Activated T-cell treated with anti-CD3 and anti-CD28 coated beads for 48 hours (primary cell): ENCODE measurements at places on chromosomes 11 and 22.
A peak's percentile ranks its signal among the peaks of the same experiment; 100 is the strongest.

DNA sequence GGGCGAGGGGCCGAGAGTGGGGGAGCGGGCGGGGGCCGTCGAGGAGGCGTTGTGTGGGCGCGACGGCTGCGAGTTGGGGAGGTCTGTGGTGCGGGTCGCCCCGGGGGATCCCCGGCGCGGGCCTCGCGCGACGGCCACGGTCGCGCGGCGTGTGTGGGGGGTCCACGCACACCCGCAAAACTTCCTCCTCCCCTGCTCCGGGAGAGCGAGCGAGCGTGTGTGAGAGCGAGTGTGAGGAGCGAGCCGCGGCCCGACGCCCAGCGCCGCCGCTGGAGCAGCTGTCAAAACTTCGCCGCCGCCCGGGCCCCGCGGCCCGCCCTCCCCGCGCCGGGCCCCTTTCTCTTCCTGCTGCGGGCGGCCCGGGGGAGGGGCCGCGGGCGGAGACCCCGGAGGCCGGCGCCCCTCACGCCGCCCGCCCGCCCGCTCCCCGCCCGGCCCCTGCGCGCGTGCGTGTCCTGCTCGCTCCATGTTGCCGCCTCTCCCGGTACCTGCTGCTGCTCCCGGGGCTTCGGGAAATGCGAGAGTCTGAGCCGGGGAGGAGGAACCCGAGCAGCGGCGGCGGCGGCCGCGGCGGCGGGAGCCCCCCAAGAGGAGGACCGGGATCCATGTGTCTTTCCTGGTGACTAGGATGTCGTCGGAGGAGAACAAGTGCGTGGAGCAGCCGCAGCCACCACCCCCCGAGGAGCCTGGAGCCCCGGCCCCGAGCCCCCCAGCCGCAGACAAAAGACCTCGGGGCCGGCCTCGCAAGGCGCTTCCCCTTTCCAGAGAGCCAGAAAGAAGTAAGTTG is 9.0 kb upstream of the CCT8L2 start:
- DNase-seq = peak; percentile 3

- DNase-seq = no peak
These were observed 124.9 kb downstream of the FCHSD2 start for GRCh38 chr11:73017024-73017751.

DNA sequence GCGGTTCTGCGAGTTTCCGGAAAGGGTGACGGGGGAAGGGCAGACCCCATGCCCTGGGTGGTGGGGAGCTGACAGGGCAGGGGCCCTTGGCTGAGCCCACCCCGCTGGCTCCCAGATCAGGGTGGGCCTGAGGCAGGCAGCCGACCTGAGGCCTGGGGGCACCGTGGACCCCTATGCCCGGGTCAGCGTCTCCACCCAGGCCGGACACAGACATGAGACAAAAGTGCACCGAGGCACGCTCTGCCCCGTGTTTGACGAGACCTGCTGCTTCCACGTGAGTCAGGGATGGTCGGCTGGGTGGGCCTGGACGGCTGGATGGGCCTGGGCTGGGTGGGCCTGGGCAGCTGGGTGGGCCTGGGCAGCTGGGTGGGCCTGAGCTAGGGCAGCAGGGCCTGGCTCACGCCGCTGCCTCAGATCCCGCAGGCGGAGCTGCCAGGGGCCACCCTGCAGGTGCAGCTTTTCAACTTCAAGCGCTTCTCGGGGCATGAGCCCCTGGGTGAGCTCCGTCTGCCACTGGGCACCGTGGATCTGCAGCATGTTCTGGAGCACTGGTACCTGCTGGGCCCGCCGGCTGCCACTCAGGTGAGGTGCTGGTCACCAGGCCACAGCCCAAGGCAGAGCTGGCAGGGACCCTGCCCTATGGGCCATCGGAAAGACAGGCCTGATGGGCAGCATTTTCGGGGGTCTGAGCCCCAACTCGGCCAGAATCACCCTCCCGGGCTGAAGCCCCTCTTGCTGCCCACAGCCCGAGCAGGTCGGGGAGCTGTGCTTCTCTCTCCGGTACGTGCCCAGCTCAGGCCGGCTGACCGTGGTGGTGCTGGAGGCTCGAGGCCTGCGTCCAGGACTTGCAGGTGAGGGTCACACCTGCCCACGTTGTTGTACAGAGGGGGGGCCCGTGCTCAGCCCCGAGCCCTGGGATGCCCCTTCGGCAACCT is 1.5 kb downstream of the SYT8 start:
- DNase-seq = no peak

DNA sequence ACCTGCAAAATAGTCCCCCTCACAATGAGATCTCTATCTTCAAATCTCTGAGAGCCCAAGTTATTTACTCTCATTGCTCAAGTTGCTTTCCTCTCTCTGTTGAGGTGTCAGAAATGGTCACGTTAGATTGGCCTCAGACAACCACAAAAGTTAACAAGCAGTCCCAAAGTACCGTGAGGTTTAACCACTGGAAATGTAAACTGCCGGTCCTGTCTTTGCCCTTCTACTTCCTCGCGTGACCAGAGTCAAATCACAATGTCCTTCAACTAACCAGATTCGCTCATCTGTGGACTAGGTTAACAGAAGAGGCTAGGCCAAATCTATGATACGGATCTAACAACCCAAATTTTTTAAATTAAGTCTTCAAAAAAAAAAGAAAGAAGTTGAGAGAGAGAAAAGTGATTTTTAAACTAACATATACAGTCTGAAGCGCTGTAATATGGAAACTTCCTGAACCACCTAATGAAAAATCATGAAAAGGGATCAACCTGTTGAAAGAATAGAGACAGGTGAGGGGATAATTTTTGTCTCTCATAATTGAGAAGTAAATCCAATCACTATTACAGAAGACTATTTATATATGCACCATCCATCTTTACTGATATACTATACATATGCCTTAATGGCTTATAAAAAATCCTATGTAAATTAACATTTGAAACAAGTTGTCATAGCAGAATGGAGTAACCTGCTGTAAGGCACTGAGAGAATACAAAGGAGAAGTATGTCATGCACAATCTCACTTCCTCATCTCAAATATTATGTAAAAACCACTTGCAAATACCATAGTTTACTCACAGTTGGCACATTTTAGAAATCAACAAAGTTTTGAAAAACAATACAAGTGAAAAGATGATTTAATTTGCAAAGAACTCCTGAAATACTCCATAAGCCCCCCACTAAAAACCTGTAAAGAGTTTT is 3.3 kb upstream of the JAML start:
- DNase-seq = no peak

DNA sequence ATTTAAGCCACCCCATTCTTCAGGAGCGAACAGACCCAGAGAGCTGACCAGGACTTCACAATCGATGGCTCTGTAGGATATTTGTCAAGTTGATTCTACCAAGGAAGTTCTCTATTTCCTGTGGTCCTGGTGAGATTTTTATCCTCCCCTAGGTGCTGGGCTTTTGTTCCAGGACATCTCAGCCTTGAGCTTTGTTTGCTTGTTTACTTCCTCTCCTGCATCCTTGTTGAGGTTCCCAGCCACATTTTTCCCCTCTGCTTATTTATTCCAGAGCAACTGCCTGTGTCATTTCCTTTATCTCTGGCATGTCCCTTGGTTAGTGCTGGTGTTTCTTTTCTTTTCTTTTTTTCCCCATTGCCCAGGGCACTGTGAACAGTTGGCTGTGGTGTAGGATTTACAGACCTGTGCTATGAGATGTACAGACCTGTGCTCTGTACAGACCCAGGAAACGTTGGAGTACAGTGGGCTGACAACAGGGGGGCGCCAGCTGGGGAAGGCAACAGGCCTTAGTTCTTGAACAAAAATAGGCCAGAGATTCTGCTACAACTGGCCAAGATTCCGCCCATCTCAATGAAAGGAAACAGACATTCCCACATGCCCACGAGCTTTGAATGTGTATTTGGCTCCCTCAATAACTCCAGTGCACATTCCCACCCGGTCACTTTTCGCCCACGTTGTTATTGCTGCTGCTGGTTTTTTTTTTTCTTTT is 235.9 kb upstream of the DDI1 start:
- DNase-seq = no peak
